KBM-7 (cell line): ENCODE measurements at places on chromosomes 2 and 18.

GRCh38 chr2:60779426-60779825 lies 23.4 kb downstream of the PAPOLG start:
- DNase-seq, result no peak

GRCh38 chr2:72367530-72368225 lies 220.0 kb upstream of the CYP26B1 start:
- no peak for DNase-seq

DNA sequence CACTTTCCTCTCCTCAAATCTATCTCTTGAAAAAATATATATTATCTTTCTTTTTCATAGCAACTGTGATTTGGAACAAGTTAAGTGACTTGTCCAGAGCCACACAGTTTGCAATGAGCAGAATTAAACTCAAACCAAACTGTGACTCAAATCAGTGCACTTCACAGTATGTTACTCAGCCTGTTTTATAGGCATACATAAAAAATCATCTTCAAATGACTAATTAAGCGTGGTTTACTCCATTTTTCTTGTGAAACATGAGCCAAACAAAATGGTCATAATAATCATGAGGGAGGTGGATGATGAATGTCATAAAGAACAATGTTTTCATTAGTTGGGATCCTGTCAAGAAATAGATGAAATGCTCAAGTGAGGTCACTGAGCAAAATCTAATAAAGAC lies 6.1 kb upstream of the CCDC178 start:
- DNase-seq, result no peak

GRCh38 chr18:54240629-54241107 lies 16.2 kb upstream of the MBD2 start:
- no peak for DNase-seq
